ENCODE measurements at places on chromosomes 16 and 17.

DNA sequence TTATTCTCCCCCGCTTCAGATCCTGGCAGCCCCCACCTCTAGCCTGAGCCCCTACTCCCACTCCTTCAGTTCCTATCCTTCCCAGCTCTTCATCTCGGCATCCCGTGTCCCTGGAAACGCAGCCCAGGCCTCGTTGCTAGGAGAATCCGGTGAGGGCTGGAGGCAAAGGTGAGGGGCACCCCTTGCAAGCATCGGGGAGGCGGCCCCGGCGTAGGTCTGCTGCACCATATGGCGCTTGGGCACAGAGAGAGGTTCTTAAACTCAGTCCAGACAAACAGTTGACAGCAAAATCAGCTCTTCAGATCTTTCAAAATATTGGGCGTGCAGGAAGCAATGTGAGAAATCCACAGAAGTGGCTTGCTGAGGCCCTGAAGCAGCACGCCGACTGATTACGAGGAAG lies 15.0 kb downstream of the SLC38A8 start:
- DNase-seq = no peak

DNA sequence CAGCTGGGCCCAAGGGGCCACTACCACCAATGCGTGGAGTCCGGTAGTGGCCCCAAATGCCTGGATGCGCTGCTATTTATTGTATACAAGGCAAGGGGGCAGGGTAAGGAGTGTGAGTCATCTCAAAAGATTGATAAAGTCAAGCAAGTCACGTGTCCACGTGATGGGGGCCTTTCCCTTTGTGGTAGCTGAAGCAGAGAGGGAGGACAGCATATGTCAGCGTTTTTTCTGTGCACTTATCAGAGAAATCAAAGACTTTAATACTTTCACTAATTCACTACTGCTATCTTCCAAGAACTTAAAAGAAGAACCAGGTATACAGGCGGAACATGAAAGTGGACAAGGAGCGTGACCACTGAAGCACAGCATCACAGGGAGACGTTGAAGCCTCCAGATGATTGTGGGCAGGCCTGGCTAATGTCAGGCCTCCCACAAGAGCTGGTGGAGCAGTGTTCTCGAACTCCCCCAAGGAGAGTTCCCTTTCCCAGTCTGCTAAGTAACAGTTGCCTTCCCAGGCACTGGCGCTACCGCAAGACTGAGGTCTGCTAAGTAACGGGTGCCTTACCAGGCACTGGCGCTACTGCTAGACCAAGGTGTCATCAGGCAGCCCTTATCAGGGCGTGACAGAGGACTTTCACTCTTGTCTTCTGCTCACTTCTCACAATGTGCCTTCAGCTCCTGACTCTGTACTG lies 10.8 kb upstream of the ASB16 start:
- DNase-seq = no peak

DNA sequence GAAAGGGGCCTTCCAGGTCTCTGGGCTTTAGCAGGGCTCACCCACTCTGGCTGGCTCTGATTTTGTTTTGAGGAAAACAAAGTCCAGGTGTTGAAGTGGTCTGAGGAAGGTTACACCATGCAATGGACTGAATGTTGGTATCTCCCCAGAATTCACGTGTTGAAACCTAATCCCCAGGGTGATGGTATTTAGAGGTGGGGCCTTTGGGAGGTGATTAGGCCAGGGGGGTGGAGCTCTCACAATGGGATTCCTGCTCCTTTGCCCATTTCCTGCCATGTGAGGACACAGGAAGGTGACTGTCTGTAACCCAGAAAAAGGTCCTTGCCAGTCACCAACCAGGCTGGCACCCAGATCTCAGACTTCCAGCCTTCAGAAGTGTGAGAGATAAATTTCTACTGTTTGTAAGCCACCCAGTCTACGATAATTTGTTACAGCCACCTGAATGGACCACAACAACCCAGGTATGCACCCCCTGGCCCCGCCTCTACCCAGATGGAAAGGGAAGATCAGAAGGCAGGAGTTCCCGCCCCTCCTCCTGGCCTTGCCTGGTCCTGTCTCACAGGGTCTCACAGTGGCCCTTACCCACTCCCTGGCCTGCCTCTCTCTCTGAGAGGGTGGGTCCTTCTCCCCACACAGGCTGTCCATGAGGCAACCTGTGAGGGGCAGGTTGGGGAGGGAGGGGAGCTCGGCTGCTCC lies 32.0 kb downstream of the LRRC75A start:
- DNase-seq = peak; percentile 20

DNA sequence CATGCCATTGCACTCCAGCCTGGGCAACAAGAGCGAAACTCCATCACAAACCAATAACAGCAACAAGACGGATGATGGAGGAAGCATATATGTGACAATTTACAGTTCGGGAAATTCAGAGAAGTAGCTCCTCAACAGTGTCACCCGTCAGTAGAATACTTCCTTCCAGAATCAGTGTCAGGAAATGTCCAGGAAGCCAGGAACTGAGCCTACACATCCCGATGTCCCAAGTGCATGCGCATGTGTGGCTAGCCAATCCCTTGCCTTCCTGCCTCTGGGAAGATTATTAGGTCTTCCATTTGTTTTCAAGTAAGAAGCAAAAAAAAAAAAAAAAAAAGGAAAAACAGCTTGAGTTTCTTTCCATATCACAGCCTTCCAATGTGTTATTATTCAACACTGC lies 1.4 kb upstream of the PITPNC1 start:
- no peak for DNase-seq

DNA sequence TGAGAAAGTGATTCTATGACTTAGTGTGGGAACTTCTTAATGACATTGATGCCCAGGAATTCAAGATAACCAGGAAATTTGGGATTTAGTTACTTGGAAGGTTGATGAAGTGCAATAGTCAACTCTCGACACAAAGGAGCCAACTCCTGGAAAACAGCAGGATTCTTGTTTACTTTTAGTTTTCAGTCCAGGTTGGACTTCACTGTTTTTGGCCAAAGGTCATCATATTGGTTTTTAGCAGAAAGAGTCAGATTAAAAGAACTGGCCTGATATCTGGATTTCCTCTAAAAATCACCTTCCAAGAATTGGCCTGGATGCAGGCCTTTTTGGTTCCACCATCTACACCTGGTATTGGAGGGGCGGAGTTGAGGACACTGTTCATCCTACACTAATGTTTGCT lies 60.1 kb upstream of the SALL1 start:
- no peak for DNase-seq

GRCh38 chr16:57639172-57639887 lies 10.9 kb downstream of the ADGRG1 start:
- no peak for DNase-seq

DNA sequence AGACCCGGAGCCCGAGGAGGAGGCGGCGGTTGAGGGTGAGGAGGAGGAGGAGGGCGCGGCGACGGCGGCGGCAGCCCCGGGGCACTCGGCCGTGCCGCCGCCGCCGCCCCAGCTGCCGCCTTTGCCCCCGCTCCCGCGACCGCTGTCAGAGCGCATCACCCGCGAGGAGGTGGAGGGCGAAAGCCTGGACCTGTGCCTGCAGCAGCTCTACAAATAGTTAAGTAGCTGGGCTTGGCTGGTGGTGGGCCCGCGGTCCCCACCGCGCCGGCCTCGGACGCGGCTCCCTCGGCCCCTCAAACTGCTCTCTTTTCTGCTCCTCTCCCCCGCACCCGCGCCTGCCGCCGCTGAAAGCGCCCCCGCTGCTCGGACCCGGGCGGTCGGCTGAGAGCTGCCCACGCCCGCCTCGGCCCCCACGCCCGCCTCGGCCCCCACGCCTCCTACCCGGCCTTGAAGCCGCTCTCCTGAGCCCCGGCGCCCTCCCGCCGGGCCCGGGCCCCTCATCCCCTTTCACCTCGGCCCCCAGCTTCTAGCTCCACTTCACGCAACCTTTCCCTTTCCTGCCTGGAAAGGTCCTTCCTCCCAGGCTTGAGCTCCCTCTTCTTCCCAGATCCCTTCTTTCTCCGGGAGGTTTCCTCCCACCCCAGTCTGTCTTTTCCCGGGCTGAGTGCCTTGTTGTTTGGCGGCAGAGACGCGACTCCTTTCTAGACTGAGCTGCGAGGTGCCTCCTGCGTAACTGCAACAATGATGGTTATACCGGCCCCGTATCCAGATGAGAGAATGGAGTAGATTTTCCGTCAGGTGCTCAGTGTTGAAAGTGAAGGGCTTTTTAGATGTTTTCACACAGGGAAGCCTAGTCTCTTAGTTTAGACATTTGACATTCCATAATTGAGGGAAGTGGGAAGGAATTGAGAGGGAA lies 850 bp downstream of the PPM1E start:
- DNase-seq = no peak

DNA sequence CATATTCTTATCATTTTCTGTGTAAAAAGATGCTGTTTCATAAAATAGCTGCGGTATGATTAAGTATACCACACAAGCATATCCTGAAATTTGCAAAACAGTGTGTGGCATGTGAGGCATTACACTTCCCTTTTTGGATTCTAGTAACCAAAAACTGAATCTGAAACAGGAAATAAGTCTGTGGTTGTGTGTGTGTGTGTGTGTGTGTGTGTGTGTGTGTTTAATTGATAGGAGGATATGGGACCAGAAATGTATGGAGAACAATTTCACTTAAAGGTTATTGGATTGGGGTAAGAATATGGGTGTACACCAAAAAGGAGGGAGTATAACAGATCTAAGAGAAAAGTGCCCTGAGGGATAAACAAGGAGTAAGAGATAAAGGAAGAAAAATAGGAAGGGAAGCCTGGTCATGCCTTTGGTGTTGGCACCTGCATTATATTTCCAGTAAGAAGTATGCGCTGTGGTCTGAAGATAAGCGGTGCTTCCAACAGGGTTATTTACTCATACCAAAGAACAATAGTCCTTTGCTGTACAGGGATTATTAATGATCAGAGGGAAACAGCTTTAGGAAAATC lies 4.0 kb downstream of the LYRM1 start:
- peak; percentile 75 for DNase-seq

DNA sequence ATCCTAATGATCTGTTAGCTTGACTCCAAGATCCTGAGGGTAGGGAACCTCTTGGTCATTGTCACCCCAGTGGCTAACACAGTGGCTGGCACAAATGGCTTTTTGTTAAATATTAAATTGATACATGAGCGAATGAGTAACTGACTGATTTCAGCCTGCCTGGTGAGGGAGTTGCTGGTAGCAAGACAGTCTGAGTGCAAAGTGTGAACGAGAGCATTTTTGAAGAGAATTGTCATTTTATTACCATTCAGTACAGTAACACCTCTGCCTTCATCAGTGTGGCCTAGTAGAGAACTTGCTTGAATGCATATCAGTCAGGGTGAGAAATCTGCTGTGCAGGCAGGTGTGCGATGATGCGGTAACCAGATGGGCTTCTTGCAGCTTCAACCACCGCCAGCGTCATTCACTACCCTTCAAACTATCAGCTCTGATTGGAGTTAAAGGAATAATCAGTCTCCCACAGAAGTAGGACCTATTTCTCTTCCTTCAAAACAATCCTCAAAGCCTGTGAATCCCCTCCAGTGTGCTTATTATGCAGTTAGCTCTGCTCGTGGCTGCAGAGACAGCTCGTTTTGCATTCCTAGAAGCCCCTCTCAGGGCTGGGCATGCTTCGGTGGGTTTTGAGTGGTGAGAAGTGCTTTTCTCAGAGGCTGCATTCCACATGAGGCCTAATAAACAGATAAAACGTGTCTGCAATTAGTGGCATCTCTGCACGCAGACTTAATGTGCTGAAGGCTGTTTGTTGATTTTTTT lies 29.0 kb downstream of the HEXIM2 start:
- DNase-seq = no peak

GRCh38 chr17:63826468-63827001 lies 696 bp upstream of the PSMC5 start:
- peak; percentile 33 for DNase-seq

DNA sequence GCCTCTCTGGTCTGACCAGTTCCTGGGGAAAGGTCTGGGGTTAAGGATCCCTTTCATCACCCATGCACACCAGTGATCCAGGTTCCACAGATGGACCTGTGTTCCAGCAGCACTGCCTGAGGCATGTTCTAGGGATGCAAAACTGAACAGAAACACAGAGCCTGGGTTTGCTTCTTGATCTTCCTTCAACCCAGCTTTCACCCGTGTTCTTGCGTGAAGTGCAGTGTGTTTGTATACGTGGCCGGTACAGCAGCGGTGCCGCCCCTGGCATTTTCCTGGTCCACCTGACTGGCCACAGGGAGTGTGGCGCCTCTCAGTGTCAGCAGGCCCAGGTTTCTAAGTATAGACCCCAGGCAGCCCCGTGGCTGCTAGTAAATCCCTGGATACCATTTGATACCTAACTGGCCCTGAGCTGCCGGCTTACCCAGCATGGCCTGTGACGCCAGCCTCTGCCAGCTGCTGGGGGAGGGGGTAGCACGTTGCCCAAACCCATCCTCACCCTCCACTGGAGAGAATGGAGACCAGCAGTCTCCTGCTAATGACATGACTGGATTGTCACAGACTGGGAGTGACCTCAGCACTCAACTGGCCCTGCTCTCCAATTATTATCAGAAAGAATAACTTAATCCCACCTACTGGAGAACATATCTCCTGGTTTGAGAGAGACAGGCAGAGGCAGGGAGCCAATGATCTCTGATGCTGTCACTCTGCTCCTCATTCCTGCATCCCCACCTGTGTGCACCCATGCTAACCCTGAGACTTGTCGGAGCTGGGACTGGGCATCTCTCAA lies 59.2 kb upstream of the LGALS9 start:
- no peak for DNase-seq

- no peak for DNase-seq
These were observed 59.7 kb downstream of the IL21R start for GRCh38 chr16:27461483-27462171.

DNA sequence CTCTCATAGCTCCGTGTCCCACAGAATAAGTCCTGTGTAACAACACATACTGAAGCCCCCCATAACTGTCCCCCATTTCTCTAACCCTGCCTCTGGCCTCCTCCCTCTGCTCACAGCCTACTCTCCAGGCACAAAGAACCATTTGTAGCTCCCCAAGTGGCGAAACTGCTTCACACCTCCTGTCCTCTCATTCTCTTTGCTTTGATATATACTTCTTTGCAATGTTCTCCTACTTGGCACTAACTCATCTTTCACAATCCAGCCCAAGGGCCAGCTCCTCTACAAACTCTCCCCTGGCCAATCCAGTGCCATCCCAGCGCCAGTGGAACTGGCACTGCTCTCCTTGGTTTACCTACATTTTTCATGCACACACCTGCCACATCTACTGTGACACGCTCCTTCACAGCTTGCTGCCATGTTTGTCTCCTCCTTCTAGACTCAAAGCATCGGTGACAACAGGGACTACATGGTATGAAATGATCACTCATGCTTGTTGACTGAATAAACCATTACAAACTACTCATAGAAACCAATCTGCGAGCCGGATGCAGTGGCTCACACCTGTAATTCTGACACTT lies 12.8 kb downstream of the CYTH1 start:
- DNase-seq = no peak

DNA sequence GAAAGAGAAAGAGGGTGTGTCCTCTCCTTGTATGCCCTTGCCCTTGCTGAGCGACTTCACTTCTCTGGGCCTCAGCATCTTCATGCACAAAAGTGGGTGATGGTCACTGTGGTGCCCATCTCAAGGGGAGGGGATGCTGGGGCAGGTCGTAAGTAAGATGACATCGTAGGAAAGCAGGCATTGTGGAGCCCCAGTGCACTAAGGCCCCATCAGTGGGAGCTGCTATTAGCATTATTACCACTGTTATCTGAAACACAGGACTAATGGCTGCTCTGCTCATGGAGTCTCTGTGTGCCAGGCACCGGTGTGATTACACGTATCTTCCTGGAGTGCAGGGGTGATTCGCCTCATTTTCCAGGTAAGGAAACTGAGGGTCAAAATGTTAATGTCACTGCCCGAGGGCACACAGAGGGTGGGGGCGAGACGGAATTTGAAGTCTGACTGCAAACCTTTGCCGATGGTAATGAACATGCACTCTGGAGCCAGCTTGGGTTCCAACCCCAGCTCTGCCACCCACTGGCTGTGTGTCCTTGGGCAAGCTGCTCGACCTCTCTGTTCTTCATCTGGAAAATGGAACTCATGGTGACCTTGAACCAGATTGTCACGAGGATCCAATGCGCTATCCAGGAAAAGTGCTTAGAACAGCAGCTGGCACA lies 63.2 kb upstream of the GSE1 start:
- DNase-seq = no peak

Data from PC-3 (cell line).